Stimulated activated CD4-positive, alpha-beta T cell treated with anti-CD3 and anti-CD28 coated beads, TNF-alpha, amount 100 ng/mL, for 1 hour (primary cell): ENCODE measurements at places on chromosomes 5 and 9.

DNA sequence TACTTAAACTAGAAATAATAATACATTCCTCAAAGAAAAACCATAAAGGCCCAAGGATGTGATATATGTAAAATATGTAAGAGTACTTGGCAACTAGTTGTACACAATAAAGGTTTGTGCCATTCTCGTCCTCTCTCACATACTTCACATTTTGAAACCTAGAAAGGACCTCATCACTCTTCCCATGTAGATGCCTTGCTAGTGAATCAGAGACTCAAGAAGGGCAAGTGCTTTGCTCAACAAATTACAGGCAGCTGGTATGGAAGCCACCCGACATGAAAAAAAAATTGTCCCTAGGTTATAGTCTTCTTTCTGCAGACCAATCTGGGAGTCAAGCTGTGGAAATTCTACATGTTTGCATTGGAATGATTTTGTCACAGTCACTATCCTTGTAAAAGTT is 31.7 kb downstream of the ADRB2 start:
- DNase-seq = no peak

- no peak for DNase-seq
Observed at GRCh38 chr9:116942593-116943061, 255.5 kb downstream of the TRIM32 start.

DNA sequence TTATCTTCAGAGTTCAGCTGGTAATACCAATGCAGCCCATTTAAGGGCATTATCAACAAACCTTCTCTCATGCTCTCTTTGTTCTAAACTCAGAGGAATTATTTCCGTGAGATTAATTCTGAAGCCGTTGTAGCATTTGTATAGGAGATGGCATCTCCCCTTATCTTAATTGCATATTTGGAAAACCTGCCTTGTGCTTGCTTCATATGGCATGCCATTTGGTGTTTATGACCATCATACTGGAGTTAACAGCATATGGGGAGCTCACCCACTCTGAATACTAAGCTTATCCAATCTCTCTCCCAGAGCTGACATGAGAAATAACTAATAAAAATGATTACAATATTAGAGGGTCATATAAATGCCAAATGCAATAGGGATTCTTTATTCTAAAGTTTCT is 243.2 kb downstream of the BRINP1 start:
- DNase-seq = no peak

DNA sequence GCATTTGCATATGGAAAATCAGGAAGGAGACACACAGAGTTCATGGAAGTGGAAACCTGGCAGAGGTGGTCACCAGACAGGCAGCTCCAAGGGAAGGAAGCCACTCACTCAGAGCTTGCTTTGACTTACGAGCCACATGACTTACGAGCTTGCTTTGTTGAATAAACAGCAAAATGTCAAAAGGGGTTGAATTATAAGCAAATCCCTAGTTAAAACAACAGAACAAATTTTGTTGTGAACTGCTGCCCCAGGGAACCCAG is 164.3 kb downstream of the SYK start:
- no peak for DNase-seq

- no peak for DNase-seq
Observed at GRCh38 chr5:78320401-78320800, 25.9 kb upstream of the AP3B1 start.

GRCh38 chr9:93127395-93127911 is 6.6 kb downstream of the NINJ1 start:
- DNase-seq = no peak

DNA sequence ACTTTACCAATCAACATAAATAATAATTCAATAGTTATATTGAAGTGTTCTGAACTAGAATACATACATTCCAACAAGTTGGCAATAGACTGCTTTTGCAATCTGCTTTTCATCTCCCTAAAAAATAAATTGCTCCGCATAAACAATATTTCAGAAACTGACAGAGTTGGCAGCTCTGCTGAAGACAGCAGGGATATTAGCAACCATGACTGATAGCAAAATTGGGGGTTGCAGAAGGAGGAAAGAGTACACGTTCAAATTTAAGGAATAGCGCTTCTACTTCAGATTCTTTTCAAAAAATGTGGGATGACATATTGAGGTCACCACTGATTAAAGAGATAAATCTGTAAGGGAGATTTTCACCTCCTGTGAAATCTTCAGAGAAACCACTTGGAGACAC is 521.2 kb downstream of the DTWD2 start:
- DNase-seq = no peak

DNA sequence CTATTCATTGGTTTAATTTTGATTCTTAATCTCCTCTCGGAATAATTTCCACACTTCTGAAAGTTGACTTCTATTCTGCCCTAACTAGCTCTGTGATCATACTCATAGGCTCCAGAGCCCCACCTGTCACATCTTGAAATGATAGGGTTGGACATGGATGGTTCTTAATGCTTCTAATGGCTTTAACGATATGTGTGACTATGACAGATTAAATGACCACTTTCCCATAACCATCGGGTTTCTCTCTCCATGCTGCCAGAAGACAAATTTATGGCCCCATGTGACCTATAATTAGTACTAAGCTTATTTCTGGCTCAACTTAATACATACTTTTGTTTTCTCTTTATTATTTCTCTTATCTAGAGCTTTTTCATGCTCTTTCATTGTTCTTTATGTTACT is 251.1 kb upstream of the TUT7 start:
- no peak for DNase-seq

DNA sequence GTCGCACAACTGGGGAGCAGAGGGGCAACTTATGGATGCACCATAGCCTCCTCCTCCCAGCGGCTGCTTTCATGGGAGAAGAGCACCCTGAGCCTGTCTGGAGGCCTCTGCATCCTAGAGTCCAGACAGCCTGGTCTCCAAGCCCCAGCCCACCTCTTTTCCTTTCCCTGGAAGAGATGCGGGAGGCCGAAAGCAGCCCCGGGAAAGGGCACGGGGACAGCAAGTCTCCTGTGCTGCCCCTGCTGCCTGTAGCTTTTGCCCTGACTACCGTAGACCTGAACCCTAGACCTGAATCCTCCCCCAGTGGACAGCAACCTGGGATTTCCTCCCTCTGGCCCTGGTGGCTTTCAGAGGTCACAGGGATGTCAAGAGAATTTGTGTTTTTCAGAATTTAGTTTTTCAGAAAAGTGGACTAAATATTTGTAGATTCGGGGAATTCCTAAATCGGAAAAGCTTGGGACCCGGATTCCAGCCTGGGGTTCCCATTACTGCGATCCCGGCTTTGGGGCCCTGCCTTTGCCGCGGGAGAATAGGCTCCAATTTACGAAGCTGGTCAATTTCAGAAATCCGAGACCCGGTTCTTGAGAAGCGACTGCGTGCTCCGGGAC is 4.3 kb upstream of the PITX1 start:
- no peak for DNase-seq
